NCI-H526 treated with DMSO at 0.1 percent for 48 hours (cell line): ENCODE measurements at places on chromosomes 16 and 17.

DNA sequence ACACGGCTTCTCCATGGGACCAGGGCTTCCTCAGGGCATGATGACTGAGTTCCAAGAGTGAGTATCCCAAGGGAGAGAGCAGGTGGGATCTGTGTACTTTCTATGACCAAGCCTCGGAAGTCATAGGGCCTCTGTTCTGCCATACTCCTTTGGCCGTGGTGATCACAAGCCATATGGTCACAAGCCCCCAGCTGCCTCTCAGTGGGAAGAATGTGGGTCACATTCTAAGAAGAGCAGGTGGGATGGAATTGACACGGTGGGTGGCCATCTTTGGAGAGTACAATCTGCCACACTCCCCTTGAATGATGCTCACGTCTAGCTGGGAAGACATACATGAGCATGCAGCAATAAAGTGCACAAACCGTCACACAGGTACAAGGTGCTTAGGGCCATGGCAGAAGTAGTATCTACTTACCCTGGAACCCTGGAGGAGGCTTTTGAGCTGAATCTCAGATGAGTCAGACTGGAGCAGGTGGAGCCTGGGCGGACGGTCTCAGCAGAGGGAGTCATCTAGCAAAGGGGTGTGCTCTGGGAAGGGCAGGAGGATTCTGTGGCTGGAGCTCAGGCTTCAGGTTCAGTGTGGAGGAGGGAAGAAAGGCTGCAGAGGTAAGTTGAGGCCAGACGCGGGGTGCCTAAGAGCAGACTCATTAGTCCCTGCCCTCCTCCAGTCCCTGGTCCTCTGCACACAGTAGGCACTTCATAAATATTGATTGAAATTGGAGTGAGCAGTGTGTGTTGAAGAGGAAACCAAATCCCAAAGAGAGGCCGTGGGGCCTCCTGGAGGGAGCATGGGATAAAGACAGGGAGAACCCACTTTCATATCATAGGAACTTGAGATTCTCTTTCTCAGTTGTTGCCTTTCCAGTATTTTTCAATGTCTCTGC, 26.6 kb downstream of the GOSR2 start:
- no peak for DNase-seq

- DNase-seq = no peak
These were observed 22.5 kb downstream of the HEATR9 start for GRCh38 chr17:35846055-35846809.

DNA sequence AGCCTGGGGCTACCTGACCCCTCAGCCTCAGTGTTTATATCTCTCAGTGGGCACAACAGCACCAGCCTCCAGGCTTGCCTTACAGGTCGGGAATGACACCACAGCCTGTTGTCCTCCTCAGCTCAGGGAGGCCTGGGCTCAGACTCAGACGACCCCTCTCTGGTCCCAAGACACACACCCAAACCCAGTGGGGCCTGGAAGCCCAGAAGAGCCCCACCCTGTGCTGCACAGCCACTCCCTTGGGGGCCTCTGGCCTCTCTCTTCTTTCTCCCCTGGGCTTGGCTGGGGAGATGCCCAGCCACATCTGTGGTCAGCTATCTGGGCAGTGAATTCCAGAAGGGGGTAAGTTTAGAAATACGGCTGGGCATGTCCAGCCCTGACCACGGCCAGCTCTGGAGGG, 2.4 kb downstream of the NATD1 start:
- DNase-seq = no peak

DNA sequence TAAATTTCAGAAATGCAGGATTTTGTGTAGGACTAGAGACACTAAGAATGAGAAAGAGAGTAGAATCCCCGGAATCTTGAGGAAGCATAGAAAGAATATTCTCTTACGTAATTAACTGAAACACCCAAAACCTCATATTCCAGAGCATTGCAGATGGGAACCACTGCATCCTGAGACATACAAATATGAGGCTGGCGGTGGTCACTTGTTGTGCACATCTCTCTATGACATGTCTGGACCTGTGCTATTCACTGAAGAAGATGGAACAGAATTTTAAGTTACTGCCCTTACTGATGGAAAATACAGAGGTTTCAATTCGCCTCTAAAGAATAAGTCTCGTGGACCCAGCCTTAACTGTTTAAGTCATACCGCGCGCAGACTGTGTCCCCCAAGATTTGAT, 806 bp downstream of the RAD51C start:
- no peak for DNase-seq

- DNase-seq = no peak
These were observed 1.4 kb downstream of the PRSS8 start for GRCh38 chr16:31134091-31134571.

DNA sequence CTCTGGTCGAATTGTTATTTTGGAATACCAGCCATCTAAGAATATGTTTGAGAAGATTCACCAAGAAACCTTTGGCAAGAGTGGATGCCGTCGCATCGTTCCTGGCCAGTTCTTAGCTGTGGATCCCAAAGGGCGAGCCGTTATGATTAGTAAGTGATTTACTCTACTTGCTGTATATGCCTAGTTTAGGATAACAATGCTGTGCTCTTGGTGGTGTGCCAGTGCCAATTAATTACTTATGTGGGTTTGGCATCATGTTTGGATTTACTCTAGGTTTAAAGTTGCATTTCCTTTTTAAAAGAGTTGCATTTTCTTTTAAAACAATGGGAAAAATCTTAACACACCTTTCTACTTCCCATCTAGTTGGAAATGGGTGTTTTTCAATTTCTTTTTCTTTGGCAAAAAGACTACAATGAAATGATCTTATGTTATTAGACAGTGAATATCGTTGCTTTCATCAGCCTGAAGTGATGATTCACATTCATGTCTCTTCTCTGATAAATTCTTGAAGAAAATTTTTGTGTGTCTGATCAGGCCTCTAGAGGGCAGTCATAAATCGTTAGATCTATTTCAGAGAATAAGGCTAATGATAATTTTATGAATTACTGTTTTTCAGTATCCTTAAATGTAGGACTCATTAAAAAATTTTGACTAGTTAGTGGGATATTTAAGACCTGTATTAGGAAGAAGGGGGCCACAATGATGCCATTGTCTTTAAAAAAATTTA, 5.6 kb downstream of the SF3B3 start:
- no peak for DNase-seq

GRCh38 chr17:17492085-17492484, 4.1 kb downstream of the RASD1 start:
- no peak for DNase-seq

GRCh38 chr16:49352892-49353291, 20.7 kb upstream of the C16orf78 start:
- no peak for DNase-seq

GRCh38 chr16:4110065-4110464, 6.2 kb downstream of the ADCY9 start:
- no peak for DNase-seq

DNA sequence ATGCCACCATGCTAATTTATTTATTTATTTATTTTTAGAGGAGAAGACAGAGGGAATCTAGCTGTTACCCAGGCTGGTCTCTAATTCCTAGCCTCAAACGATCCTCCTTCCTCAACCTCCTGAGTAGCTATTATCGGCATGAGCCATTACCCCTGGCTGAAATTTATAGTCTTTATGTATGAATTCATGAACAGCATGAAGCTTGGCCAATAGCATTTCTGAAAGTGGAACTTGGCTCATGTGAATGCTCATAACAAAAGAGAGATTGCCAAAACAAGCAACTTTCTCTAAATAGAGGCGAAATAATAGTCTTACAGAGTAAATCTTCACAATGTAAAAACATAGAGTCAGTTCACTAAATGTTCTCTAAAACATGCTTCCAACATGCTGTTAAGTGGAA, 30.1 kb upstream of the SMURF2 start:
- no peak for DNase-seq

DNA sequence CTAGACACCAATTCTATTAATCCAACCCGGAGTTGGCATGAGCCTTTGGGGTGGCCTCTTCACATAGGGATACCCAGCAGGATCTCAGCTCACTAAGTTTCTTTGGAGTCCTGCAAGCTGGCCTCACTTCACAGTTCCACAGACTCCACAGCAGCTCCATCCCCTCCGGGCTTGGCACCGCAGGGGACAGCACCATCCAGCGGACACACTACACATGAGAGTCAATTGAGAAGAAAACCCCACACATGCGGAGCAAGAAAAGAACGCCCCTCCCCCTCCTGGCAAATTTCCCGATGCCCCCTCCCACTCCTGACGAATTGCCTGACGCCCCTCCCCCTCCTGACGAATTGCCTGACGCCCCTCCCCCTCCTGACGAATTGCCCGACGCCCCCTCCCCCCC, 31.1 kb downstream of the KLHDC4 start:
- no peak for DNase-seq

GRCh38 chr16:11696266-11697012, 28.2 kb downstream of the SNN start:
- DNase-seq = no peak

- DNase-seq = no peak
These were observed 148.7 kb downstream of the AIPL1 start for GRCh38 chr17:6286233-6286632.

- no peak for DNase-seq
These were observed 103.2 kb upstream of the SDK2 start for GRCh38 chr17:73747221-73748002.

- DNase-seq = no peak
These were observed 6.6 kb upstream of the NR1D1 start for GRCh38 chr17:40106760-40107521.

DNA sequence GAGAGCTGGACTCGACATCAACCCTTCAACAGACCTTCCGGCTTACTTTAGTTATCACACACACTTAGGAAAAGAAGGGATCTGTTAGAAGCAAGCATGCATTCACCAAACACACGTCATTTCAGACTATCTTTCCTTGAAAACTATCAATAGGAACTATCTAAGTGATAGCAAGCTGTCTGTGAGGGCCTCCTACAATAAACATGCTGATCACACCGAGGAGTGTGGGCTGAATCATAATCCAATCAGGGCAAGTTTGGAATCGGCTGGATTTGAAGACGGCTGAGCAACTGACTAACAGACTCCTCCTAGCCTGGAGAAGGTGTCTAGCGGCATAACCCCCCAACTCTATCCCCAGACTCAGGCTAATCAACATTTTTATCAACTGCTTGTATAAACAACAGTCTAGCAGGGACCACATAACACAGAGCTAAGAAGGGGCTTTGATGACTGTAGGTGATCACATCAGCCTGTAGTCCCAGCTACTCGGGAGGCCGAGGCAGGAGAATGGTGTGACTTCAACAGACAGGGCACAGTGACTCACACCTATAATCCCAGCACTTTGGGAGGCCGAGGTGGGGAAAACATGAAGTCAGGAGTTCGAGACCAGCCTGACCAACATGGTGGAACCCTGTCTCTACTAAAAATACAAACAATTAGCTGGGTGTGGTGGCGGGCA, 14.1 kb downstream of the NXN start:
- no peak for DNase-seq

GRCh38 chr16:260326-260725, 15.4 kb downstream of the RGS11 start:
- DNase-seq = no peak

DNA sequence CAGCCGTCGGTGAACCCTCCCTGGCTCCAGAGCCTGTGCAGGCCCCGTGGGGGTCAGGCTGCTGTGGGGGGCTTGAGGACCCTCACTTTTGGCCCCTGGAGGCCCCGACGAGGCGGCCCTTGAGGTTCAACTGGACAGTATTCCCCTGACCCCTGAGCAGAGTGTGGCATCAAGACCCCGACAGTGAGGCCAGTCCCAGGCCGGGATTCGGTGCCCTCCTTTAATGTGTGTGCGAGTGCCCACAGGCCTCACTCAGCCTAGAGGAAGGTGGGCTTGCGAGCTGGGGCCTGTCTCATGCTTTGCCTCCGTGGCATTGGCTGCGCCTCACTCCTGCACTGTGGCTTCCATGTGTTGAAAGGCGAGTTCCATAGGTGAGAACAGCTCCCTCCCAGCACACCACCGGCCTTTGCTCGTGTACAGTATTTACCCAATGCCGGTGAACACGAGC, 94.5 kb downstream of the METRNL start:
- no peak for DNase-seq

DNA sequence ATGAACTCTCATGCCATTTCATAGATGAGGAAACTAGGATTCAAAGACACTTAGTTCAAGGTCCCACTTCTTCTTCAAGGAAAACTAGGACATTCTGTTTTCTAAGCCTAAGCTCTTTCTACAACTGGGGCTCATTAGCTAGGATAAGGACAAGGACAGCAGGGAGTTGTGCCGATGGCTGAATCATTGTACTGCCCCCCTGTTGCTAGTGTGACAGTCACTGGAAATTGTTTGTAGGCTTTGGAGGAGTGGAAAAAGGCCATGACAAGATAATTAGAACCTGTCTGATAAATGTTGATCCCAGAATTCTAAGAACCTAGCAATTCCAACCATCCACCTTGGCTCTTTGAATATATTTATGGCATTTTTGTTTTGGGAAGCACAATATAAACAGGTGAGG, 445.7 kb downstream of the CDH8 start:
- no peak for DNase-seq

GRCh38 chr16:1057252-1057932, 15.2 kb upstream of the SSTR5 start:
- DNase-seq = no peak

- no peak for DNase-seq
These were observed 23.1 kb upstream of the DOC2B start for GRCh38 chr17:204427-205147.

DNA sequence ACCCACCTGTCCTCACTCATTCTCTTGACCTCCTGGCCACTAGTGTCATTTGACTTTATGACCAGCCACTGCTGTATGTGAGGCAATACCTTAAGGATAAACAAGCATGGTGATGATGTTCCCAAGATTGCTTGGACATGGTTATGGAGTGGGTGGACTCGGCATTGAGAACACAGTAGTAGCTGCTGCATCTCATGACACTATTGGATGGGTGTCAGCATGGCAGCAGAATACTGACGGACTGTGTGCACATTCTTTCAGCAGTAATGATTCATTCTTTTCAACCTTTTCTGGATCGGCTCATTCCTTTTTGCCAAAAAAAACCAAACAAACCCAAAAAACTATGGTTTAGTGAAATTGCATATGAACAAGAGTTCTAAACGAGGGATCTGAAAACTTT, 13.5 kb downstream of the SPECC1 start:
- no peak for DNase-seq

- no peak for DNase-seq
These were observed 16.8 kb upstream of the MYO15B start for GRCh38 chr17:75570772-75571171.

DNA sequence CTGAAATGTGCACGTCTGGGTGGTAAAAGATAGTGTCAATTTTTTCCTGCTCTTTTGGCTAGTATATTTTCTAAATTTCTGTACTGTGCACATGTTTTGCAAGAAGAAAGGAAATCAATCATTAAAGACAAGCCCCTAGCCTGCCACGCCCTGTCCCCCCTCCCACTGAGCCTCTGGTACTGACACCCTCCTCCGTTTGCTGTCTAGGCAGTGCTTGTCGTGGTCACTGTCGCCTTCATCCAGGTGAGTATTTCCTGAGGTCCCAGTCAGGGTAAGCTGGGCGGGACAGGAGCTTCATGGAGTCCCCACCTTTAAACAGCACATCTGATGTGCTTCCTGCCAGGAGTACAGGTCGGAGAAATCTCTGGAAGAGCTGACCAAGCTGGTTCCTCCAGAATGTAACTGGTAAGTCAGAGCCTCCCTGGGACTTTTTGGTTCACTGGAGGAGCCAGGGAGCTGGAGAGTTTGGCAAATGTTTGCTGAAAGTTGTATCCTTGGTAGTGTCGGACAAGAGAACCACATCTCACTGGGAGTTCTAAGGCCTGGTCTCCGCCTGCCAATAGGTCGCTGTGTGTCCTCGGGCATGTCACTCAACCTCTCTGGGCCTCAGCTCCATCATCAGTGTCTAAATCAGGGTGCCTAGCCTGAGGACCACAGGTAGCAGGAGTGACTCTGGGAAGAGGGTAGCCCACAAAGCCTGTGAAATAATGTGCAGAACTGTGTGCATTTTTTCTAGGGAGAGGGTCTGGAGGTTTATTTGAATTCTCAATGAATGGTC, 42.2 kb downstream of the ATP2C2 start:
- no peak for DNase-seq
